Stimulated activated CD4-positive, alpha-beta T cell treated with anti-CD3 and anti-CD28 coated beads, Interleukin-12 subunit alpha, Interleukin-12 subunit beta, amount 100 ng/mL, for 24 hours (primary cell): ENCODE measurements at places on chromosomes 13 and 19.

DNA sequence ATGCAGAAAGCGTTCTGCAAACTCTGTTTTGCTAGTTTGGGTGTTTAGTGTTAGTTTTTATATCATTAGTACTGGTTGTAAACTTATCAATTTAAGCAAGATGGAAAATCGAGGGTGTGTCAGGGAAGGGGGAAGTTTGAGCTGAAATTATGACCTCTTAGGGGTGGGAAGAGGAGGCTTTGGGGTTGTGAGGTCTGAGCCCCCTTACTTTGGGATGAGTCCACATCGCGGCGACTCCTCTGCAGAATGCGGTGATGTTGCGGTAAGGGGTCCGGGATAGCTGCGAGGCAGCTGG lies 743 bp upstream of the NDUFS7 start:
- no peak for DNase-seq

GRCh38 chr13:103101901-103102300 lies 35.7 kb upstream of the SLC10A2 start:
- no peak for DNase-seq

GRCh38 chr13:100305398-100305797 lies 216.5 kb downstream of the PCCA start:
- no peak for DNase-seq

DNA sequence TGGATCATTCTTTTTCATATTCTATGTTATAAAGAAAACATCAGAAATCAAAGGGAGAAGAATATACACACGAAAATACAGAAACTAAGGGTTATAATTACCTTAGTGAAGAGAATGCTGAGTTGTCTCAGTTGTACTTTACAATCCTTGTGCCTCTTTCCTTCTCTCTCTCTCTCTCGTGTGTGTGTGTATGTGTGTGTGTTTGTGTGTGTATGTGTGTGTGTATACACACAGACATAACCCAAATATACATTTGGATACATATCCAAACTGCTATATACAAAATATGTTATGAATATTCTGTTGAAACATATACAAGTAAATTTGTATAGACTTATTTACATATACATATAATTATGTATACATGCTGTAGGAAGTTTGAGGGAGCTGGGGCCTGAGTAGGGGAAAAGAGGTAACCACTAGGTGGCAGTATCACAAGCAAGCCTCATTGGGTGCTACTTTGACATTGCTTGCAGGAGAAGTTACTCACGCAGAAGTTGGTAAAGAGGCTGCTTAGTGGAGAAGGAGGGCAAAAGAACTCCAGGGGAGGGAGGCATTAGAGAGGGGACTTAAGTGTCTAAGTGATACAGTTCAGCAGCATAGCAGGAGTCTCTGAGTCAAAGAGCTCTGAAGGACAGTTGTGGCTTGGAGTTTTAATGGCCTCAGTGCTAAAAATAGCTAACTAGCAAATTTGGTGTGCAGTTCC lies 465.1 kb upstream of the PCDH20 start:
- no peak for DNase-seq

DNA sequence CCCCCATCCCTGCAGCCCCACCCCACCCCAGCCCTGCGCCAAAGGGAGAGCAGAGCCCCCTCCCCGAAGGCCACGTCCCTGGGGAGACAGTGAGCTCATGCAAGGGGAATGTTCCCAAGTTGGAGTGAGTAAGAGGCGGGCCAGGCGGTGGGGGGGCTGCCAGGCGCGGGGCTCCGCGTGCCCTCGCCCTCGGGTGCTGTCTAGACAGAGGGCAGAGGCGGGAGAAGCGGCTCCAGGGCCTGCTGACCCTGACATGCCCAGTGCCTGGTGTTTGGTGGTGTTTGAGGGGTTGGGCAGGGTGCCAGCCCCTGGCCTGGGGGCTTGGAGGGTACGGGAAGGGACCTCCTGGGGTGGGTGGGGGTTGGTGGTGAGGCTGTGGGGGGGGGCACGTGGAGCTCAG lies 1.0 kb downstream of the FSTL3 start:
- DNase-seq = no peak

GRCh38 chr19:51135004-51135403 lies 7.1 kb upstream of the SIGLEC7 start:
- DNase-seq = no peak

GRCh38 chr13:30871588-30872275 lies 34.3 kb upstream of the MEDAG start:
- DNase-seq = no peak

- no peak for DNase-seq
These were observed 500.1 kb upstream of the HTR2A start for GRCh38 chr13:47396915-47397314.

- DNase-seq = no peak
These were observed 37.3 kb downstream of the PEPD start for GRCh38 chr19:33484226-33484774.
